OCI-M1 (cell line): ENCODE measurements at places on chromosomes 6 and 20.

DNA sequence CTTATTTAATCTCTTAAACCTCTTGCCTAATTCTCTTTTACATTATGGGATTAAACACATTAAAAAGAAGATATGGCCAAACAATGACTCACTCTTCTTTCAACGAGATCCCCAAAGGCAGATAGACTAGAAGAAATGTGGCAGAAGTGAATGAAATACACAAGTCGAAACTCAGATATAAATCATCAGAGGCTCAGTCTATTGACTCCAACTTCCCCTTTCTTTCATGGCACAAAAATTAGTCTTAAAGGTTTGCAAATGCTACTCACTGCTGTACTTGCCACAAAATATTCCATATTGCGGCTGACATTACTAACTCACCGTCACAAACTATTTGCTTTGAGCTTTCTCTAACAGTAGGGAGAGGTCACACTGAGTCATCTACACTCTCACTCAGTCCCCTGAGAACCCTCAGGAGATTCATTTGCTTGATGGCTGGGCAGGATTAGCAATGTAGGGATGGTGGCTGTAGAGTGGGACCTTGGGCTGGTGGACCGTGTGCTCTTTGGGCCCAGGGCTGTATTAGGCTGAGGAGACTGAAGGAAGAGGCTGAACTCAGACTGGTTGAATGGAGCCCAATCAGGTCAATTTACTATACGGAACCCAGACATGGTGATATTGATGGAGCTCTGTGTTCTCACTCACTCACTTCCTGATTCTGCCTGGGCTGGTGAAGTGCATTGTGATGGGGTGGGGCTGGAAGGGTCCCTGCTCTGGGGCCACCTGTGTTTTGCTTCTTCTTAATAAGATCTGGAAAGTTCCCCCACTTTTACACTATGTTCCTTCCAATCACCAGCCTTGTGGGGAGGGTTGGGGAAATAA is 42.8 kb upstream of the UBR2 start:
- peak; percentile 68 for DNase-seq

DNA sequence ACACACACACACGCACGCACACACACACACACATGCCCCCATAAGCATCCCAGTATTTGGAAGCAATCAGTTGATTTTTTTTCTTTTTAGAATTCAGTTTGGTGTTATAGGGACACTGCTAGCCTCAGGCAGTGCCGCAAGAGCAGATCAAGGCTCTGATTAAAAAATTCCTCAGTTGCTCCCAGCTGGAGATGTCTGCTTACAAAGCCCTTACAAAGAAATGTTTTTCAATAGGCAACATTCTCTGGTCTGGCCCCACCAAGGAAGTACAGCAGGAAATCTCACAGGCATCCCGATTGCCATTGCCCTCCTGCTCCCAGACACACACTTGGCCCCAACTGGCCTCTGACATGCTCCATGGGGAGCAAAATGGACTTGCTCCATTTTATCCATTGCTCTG is 22.9 kb upstream of the CD83 start:
- DNase-seq, result no peak

DNA sequence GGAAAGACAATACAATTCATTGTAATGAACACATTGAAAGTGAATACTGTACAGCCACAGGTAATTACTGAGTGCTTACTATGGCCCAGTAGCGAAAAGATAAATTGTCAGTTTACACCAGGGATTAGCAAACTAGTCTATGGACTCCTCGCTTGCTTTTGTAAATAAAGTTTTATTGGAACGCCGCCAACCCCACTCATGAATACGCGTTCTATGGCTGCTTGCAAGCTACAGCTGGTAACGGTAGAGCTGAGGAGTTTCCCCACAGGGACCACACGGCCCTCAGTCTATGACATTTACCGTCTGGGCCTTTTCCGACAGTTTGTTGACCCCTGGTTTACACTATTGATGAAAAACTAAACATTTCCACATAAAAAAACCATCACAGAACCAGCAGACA is 24.2 kb downstream of the LAMA5 start:
- DNase-seq, result no peak

- peak; percentile 27 for DNase-seq
Measured at GRCh38 chr20:588932-589672, 21.0 kb downstream of the TCF15 start.

GRCh38 chr6:43904311-43905123 is 134.5 kb downstream of the VEGFA start:
- no peak for DNase-seq
